NCI-H187 treated with DMSO at 0.1 percent for 48 hours (cell line): ENCODE measurements at places on chromosomes 5 and 9.

DNA sequence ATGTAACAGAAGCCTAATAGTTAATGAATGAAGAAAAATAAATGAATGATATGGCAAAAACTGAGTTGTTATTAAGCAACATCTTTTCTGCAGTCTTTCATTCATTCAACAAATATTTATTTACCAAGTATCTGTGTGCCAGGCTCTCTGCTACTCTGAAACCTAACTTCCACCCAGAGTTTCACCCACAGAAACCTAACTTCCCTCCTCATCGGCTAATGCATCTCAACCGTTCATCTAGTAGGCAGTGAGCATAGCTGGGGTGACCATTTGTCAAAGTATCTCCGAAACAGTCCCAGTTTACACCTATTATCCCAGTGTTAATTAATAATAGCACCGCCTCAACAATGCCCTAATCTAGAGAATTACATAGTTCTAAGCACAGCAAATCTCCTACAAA is 1.5 kb downstream of the TTC39B start:
- DNase-seq, result no peak

DNA sequence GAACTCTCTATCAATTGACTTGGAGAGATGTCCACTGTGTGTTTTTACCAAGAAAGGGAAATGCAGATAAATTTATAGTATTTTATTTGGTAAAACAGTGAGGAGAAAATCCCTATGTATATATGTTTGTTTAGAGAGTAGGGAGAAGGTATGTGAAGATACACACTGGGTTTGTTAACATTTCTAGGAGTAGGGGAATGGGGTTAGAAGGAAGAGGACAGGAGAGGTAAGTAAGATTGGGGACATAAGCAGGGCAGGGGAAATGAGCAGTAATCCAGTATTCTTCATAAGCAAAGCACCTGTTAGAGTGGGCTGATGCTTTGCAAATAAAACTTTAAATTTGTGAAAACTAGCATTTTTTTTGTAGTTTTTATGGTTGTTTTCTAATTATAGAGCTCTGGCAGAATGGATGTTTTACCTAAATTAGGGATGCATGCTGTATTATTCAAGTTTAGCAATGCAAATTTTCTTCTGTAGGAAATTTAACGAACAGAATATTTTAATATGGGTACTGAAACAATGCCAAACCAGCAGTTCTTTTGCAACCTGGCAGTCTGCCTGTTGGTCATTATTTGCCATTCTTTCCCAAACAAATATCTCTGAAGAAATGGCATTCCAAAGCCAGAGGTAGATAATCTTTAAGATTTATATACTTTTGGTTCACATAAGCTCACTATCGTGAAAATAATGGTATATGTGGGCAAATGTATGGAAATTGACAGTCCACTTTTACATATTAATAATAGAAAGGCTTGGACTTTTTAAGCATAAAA is 19.4 kb upstream of the DCP2 start:
- DNase-seq, result no peak

DNA sequence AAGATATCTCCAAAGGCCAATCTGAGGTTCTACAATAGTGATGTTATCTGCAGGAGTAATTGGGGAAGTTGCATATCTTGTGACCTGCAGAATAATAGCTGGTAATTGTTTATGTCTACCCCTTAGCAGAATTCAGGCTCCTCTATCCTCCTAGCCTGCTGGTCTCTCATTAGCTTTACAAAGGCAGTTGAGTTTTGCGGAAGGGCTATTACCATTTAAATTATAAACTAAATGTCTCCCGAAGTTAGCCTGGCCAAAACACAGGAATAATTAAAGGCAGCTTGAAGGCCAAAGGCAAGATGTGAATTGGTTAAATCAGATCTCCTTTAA is 168.7 kb downstream of the TTC39B start:
- no peak for DNase-seq

GRCh38 chr5:57532513-57533497 is 50.2 kb upstream of the ACTBL2 start:
- no peak for DNase-seq

- DNase-seq, result no peak
Measured at GRCh38 chr9:89284076-89284475, 26.9 kb upstream of the CKS2 start.

GRCh38 chr5:53882006-53882675 is 321.7 kb downstream of the NDUFS4 start:
- DNase-seq, result no peak

GRCh38 chr9:96450613-96451528 is 902 bp downstream of the HABP4 start:
- no peak for DNase-seq

DNA sequence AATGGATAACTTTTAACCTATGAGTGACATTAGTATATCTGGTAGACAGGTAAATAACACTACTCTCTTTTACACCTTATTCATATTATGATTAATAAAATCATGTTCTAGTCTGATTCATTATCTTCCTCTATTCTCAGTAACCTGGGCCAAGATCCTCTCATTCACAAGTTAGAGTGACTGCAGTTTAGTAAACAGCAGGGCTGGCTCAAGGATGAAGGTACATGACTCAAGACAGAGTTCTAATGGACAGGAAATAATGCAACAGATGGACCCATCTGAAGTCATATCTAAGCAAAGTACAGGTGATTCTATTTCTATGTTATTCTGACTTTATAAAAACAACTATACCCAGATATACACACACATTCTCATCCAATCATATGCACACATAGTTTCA is 582.5 kb upstream of the CDH18 start:
- DNase-seq, result no peak

GRCh38 chr5:1521671-1522600 is 1.8 kb downstream of the LPCAT1 start:
- no peak for DNase-seq

GRCh38 chr9:88998503-88998902 is 7.2 kb downstream of the S1PR3 start:
- DNase-seq, result no peak

DNA sequence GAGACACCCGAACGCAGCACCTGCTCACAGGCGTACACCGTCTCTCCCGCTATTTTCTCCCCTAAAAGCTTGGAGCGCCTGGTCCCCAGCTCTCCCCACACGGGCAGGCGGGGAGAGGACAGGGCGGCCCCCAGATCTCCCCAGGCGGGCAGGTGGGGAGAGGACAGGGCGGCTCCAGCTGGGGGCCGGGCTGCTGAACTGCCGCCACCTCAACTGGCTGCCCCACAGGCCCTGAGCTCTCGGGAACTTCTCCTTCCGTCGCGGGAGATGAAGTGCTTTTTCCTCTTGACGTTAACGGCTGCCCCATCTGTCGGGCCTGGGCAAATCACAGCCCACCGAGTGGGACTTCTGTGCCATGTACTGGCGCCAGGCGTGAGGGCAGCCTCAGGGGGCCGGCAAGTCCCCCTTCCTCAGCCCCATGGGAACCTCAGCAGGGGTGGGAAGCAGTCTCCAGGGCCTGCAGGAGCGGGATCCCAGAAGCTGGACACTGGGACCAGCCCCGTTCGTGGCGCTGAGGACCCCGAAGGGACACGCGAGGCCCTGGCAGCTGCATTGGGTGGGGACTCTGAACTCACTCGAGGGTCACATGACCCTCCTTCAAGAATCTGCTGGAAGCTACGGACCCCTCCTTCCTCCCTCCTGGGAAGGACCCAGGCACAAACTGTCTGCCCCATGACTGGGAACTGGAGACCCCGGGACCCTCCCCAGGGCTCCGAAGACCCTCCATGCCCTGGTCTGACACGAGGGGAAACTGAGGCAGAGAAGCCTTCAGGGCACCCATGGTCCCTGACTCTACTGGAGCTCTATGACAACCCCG is 5.7 kb upstream of the EGFL7 start:
- no peak for DNase-seq

- no peak for DNase-seq
Measured at GRCh38 chr5:78587081-78587774, 61.3 kb downstream of the LHFPL2 start.

GRCh38 chr9:110752766-110753165 is 84.2 kb downstream of the MUSK start:
- DNase-seq, result no peak

DNA sequence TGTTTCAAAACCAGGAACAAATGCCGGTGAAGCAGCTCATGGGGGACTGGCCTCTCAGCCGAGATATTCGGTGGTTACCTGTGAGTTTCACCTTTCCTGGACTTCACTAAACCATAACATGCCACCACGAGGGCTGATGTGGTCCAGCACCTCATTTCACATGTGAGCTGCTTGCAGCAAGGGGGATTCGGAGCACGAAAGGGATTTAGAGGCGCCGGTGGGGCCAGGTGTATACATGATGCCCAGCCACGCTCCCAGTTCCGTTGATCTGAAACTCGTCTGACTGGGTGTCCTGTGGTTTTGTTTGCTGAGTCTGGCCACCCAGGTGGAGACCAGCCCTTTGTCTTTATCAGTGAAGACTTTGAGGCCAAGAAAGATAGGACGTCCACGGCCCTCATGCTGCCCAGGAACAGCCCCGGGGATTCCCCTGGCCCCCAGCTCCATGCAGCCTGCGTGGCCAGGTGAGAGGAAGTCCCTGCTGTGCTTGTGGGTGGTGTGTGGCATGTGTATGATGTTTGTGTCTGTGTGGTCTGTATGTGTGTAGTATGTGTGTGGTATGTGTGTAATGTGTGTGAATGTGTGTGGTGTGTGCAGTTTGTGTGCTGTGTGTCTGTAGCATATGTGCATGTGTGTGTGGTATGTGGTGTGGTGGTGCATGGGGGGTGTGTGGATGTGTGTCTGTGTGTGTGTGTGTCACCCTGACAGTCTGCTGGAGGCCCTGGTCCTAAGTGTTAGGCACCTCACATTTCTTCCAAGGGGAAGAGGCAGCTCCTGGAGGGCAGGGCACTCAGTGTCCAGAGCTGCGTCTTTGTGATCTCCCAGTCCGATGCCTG is 23.4 kb downstream of the PHF2 start:
- DNase-seq, result no peak

GRCh38 chr5:43411495-43411894 is 696 bp downstream of the CCL28 start:
- no peak for DNase-seq

DNA sequence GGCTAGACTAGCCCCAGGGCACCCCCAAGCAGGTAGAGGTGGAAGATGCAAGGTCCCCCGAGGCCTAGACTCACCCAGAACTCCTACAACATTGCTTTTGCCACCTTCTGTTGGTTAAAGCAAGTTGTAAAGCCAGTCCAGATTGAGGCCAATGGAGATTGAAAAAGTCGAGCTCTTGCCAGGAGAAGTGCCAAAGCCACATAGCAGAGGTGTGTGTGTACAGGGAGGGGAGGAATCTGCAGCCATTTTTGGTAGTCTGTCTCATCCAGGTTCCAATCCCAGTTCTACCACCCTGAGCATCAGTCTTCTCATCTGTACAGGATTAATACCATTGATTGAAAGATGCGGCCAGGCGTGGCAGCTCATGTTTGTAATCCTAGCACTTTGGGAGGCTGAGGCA is 12.3 kb upstream of the URM1 start:
- no peak for DNase-seq

DNA sequence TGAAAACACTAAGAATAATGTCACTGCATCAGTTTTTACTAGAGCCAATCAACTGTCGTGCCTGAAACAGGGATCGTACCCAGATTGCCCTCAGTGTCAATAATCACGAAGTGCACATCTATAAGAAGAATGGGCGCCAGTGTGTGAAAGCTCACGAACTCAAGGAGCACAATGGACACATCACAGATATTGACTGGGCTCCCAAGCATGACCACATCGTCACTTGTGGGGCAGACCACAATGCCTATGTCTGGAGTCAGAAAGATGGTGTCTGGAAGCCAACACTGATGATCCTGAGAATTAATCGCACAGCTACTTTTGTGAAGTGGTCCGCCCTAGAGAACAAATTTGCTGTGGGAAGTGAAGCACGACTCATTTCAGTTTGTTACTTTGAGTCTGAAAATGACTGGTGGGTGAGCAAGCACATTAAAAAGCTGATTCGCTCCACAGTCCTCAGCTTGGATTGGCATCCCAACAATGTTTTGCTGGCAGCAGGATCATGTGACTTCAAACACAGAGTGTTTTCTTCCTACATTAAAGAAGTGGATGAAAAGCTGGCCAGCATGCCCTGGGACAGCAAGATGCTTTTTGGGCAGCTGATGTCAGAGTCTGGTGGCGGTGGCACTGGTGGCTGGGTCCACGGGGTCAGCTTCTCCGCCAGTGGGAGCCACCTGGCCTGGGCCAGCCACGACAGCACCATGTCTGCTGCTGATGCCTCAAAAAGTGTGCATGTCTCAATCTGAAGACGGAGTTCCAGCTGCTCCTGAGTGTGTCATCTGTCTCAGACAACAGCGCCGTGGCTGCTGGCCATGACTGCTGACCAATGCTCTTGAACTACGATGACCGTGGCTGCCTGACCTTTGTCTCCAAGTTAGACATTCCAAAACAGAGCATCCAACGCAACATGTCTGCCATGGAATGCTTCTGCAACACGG is 32.2 kb downstream of the NSA2 start:
- DNase-seq, result no peak
